Mammary microvascular endothelial cell (primary cell): ENCODE measurements at places on chromosomes 3 and 15. TPM values are rescaled to one million over a fixed set of nuclear protein-coding genes. Genes with fewer than 3 reads are reported as not detected.

HCN4 gene
- not detected in 2 replicates for total RNA-seq

NPAP1 gene
- not detected in 2 replicates for total RNA-seq

CD276 gene
- total RNA-seq: 47.3 and 51.8 TPM in 2 replicates

P2RY13 gene
- total RNA-seq: not detected in 2 replicates

PLA2G4D gene
- total RNA-seq: not detected in 2 replicates

CD200R1 gene
- total RNA-seq: not detected in 2 replicates

CELF6 gene
- total RNA-seq: 0.13 TPM in 1 of 2 replicates, not detected in the other

CHST13 gene
- total RNA-seq: not detected in 2 replicates

ILDR1 gene
- not detected in 2 replicates for total RNA-seq

TMEM266 gene
- not detected in 2 replicates for total RNA-seq

ACTC1 gene
- not detected in 2 replicates for total RNA-seq

TM4SF4 gene
- not detected in 2 replicates for total RNA-seq

REC114 gene
- total RNA-seq: not detected in 2 replicates

HDC gene
- not detected in 2 replicates for total RNA-seq

ZNF662 gene
- total RNA-seq: 1.00 and 1.1 TPM in 2 replicates

XRN1 gene
- 15.2 and 15.8 TPM in 2 replicates for total RNA-seq

CASR gene
- not detected in 2 replicates for total RNA-seq

C15orf39 gene
- 15.5 and 19.8 TPM in 2 replicates for total RNA-seq

HYPK gene
- total RNA-seq: 10.3 and 16.8 TPM in 2 replicates

MEX3B gene
- 3.0 and 3.8 TPM in 2 replicates for total RNA-seq

COL7A1 gene
- 0.13 and 0.15 TPM in 2 replicates for total RNA-seq

GOLGA8A gene
- total RNA-seq: 1.2 and 2.7 TPM in 2 replicates

GOLGA6D gene
- total RNA-seq: not detected in 2 replicates

PRKCD gene
- 4.1 and 8.5 TPM in 2 replicates for total RNA-seq

LMAN1L gene
- total RNA-seq: not detected in 2 replicates

MAGI1 gene
- total RNA-seq: 10.2 and 11.1 TPM in 2 replicates

C3orf85 gene
- not detected in 2 replicates for total RNA-seq

SYNPR gene
- not detected in 2 replicates for total RNA-seq

GOLGA8R gene
- 0.20 TPM in 1 of 2 replicates, not detected in the other for total RNA-seq

CYP1A1 gene
- total RNA-seq: 30.3 and 34.7 TPM in 2 replicates

PDIA5 gene
- total RNA-seq: 50.6 and 57.9 TPM in 2 replicates

ISLR gene
- total RNA-seq: not detected in 2 replicates

CERS3 gene
- total RNA-seq: not detected in 2 replicates

PCLAF gene
- 42.4 and 50.4 TPM in 2 replicates for total RNA-seq
